ENCODE measurements at places on chromosomes 16 and 17. TPM values are rescaled to one million over a fixed set of nuclear protein-coding genes. Genes with fewer than 3 reads are reported as not detected.

Gene CRYM
- 1.7 TPM for total RNA-seq

Gene TP53
- total RNA-seq, result 45.3 TPM

Gene CCDC137
- total RNA-seq, result 59.6 TPM

Gene HID1
- total RNA-seq, result 15.7 TPM

Gene MSI2
- 51.0 TPM for total RNA-seq

Gene BAHCC1
- total RNA-seq, result 6.5 TPM

Gene PNMT
- not detected for total RNA-seq

Gene KRTAP16-1
- total RNA-seq, result not detected

Gene CCL4
- total RNA-seq, result not detected

Gene KRT27
- total RNA-seq, result 0.06 TPM

Gene TPPP3
- total RNA-seq, result 9.5 TPM

Gene PRSS8
- total RNA-seq, result 1.4 TPM
